ENCODE measurements at places on chromosomes 1 and 21.

GRCh38 chr1:236545621-236546169, 21.9 kb downstream of the LGALS8 start:
- no peak for DNase-seq

DNA sequence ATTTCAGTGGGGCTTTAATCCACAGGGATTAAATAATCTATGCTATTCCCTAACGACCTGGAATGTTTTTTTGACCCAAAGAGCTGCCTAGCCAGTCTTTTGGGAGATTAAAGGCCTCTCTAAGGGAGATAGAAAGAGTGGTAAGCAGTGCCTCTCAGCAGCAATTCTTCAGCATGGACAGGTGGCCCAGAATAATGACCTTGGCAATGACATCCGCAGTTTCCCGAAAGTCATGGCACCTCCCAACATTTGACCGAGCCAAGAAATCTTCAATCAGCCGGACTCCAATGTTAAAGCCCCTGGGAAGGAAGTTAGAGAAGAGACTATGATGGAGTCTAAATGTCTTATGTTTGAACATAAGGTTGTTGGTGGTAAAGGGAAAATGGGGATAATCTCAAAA, 9.8 kb downstream of the TRAPPC3 start:
- no peak for DNase-seq

DNA sequence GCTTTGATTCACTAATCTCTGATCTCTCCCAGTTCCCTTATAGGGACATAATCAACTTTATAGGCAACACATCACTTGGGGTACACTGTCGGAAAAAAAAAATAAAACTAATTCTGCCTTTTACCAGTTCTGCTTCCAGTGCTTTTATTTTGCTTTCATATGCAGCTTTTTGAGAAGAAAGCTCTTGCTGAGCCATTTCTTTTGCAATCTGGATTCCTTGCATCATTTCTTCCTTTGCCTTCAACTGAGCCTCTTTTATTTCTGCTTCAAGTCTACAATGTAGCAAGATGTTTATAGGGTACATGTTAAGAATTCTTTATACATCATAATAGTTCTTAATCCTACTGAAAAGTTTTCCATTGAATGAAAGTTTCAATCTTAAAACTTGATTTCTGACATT, 30.6 kb downstream of the KIF14 start:
- DNase-seq: no peak

DNA sequence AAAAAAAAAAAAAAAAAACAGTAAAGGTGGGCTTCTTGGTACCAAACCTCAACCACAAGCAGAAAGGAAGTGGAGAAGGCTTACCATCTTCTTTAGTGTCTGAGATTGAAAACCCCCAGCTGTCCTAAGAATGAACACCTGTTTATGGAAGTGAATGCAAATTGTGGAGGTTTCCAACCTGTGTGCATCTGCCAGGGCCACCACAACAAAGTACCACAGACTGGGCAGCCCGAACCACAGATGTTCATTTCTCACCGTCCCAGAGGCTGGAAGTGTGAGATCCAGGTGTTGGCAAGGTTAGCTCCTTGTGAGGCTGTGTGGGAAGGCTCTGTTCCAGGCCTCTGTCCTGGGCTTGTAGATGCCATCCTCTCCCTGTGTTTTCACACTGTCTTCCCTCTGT, 348.7 kb downstream of the SETD4 start:
- no peak for DNase-seq

- peak; percentile 34 for DNase-seq
Measured at GRCh38 chr21:41170442-41170841, 2.5 kb downstream of the BACE2 start.

DNA sequence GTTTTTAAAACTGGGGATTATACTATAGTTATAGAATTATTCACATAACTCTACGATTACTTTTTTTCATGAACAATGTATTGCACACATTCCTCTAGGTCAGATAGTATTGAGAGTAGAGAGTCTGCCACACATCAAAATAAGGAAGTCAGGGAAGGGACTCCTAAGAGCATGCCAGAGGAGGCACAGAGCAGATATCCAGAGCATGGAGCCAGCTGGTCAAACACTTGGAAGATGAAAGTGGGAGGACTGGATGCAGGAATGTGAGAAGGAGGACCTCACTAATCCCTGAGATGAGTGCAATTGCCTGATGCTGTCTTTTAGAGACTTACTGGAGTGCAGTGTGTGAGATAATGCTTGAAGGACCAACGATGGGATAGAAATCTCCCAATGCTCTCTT, 9.6 kb upstream of the RFX5 start:
- no peak for DNase-seq

DNA sequence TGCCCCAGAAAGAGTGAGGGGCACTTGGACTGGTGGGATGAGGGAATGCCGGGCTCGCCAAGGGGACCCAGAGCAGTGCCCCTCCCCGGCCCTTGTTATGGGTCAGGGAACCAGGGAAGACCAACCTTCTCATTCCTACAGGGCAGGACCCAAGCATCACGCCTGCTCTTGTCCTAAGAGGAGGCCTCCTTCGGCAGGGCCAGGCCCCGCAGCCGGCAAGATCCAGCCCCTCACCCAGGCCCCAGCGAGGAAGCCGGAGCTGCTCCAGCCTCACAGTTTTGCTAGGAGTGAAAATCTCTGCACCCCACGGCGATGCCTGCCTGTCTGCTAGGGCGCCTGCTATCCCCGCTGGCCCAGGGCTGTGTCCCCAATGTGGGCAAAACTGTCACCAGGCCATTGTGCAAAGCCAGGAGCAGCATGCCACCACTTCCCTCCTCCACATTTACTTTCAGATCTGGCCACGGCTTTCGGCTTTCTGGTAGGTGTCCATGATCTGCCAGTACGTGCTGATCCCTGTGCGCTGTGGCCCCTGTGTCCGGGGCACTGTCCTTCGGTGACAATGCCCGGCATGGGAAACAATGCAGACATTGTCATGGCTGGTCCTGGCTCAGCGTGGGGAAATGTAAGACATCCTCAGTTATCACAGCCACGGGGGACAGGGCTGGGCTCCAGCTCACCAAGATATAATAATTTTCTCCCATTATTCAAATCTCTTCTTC, 9.6 kb downstream of the ACTRT2 start:
- no peak for DNase-seq

GRCh38 chr1:183633676-183634343, 1.8 kb downstream of the ARPC5 start:
- peak; percentile 16 for DNase-seq

DNA sequence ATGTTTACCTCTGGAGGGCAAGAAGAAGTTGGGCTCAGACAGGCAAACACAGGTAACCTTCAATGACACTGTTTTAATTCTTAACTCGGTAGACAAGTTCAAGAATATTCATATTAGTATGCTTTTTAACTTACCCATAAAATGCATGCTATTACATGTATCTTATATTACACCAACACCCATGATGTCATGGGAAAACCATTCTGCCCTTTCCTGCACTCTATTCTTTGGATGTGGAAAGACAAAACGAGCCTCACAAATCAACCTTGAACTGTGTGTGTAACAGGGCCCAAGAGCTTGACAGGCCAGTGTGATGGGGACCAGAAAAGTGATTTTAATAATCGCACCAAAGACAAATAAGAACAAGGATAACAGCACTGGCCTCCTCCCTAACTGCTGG, 22.6 kb upstream of the RAP1GAP start:
- DNase-seq: no peak

DNA sequence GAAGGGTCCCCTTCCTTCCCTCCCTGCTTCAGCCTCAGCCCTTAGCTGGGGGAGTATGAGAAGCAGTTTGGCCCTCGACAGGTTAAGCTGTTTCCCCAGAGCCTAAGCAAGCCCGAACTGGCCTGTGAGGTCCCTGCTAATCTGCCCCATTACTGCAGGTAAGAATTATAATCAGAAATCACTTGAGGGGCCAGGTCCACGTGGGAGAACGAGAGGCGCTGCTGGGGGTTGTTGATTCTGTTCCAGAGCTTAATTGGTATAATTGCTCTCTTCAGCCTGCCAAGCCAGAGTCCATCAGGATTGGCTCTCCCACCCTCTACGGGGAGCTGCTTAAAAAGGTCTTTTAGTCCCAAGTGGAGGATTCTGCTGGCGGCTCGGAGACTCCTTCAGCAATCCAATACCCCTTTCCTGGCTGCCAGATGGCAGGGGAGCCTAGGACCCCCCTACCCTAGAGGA, 70.8 kb downstream of the UBE2T start:
- no peak for DNase-seq

GRCh38 chr1:31694964-31695313, 8.9 kb downstream of the COL16A1 start:
- DNase-seq: no peak

- no peak for DNase-seq
Measured at GRCh38 chr1:109770331-109771095, 6.8 kb upstream of the EPS8L3 start.

DNA sequence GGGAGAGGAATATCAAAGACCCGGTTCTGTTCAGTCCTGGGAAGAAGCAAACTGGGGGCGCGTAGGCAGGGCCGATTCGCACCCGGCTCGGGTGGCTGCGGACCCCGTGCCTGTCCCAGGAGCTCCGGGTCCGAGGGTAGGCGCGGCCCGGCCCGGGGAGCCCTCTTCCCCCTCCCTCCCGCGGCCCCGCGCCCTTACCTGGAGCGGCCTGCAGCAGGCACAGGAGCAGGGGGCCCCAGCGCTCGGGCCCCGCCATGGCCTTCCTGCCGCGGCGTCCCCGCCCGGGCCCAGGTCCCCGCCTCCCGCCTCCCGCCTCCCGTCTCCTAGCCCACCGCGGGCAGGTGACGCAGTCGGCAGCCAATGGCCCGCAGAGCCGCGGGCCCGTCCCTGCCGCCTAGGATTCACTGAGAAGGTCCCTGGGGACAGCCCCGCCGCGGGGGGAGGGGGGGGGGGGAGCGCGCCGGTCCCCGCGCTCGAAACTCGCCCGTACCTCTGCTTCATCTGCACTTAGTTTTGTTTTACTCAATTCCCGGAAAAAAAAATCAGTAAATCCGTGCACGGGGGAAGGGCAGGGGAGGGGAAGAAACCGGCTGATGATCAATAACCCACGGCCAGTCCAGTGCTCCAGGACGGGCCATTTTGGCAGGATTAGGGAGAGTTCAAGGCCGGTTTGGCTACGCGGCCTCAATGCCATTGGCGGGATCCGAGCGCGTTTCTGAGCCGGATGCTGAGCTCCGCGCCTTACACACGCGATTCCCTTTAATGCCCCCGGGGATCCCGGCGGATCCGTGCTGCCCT, at the start of gene IFNLR1:
Gene IFNLR1 (minus strand): TSS at position 297 of the 798 bp plus-strand sequence. CDS start 41 bp downstream, at position 256.
- DNase-seq: peak; percentile 90

GRCh38 chr1:210342986-210343780, 14.5 kb downstream of the HHAT start:
- DNase-seq: no peak

GRCh38 chr1:19401535-19401889, 83.8 kb downstream of the CAPZB start:
- DNase-seq: no peak

GRCh38 chr1:97120806-97121205, 399.2 kb downstream of the PTBP2 start:
- no peak for DNase-seq

DNA sequence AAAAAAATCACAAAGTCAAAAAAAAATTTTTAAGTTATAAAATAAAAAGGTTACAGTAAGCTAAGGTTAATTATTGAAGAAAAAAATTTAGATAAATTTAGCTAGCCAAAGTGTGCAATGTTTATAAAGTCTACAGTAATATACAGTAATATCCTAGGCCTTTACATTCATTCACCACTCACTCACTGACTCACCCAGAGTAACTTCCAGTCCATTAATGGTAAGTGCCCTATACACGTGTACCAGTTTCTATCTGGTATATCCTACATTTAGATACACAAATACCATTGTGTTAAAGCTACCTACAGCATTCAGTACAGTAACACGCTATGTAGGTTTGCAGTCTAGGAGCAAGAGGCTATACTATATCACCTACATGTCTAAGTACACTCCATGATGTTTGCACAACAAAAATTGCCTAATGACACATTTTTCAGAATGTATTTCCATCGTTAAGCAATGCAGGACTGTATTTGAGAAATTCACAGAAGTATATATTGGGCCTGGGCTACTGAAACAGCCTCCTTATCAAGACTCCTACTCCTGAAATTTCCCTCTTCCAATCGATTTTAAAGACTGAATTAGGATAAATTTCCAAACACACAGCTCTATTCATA, 155.1 kb downstream of the COP1 start:
- no peak for DNase-seq

- DNase-seq: peak; percentile 95
Measured at GRCh38 chr1:32072622-32073298, at the start of gene TMEM39B. Gene TMEM39B, plus strand, starts transcription at chr1:32072939. Its CDS starts 109 bp downstream, at chr1:32073048.

DNA sequence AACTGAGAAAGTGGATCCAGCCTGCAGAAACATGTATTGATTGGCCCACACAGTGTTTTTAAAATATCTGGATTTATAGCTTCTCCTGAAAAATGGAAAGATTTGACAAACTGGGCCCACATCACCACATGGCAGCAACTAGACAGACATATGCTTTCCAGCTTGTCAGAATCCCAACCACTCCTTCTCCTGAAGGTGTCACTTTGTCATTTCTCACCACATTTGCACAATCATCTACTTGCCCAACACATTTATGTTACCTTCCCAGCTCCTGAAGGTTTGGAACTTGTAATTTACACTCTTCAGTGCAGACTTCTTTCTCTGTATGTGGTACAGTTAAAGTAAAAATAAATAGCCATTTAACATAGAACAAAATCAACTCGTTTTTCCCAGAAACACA, 126.1 kb upstream of the KIAA1614 start:
- no peak for DNase-seq

DNA sequence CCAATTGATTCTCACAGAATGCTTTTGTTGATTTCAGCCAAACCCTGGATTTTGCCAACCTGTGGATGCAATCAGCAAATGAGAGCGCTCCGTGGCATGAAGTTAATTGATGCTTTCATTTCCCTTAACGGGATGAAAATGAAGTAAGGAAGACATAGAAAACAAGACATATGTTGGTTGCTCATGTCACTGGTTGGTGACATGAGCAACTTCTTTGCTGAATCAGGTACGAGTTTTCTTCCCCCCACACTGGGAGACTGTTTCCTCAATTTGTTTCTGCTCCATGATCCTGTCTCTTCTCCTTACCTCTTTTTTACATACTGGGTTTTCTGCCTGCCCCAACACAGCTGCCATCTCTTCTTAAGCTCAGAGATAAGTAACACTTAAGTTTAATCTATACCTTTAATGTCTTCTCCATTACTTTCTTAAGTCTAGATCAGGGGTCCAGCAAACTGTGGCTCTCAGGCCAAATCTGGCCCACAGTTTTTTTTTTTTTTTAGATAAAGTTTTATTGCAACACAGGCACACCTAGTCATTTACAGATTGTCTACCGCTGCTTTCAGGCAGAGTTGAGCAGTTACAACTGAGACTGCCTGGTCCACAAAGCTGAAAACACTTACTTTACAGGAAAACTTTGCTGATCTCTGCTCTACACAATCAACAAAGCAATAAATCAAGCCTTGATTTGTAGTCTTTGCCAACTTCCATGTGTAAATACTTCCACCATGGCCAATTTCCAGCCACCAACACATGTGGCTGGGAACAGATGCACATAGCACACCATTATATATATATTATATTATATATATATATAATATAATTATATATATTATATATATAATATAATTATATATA, 13.3 kb downstream of the GPR157 start:
- DNase-seq: no peak

GRCh38 chr1:9691108-9691445, 39.5 kb downstream of the PIK3CD start:
- peak; percentile 41 for DNase-seq
